ENCODE measurements at places on chromosomes 2 and 18. TPM values are rescaled to one million over a fixed set of nuclear protein-coding genes. Genes with fewer than 3 reads are reported as not detected.

Gene ALPG
- not detected for total RNA-seq

Gene SYT4
- not detected for total RNA-seq

DNA sequence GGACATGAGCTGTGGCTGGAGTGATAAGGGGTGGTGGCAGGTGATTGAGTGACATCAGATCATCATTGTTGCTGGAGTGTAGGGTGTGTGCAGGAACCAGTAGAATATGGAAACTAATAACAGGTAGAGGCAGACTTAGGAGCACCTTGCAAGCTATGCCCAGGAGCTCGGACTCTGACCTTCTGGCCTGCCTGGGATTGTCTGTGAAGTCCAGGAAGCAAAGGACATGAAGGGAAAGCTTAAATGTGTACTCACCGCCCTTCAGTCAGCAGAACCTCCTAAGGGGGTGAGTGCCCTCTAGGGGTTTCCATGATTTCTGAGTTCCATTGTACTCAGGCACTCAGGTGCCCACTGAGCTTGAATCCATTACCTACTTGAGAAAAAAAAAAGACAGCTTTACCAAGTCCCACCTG, 104.2 kb downstream of the CRIM1 start:
- DNase-seq, result no peak
- H3K4me1 ChIP-seq, result peaks cover 2% of the 10 kb centered on the region
- no peaks in the 10 kb centered on the region for H3K27me3 ChIP-seq

- H3K27ac ChIP-seq, result no peak overlapping the region
- H3K36me3 ChIP-seq, result no peaks in the 10 kb centered on the region
- no peaks in the 10 kb centered on the region for H3K4me1 ChIP-seq
- no peak for DNase-seq
- H3K27me3 ChIP-seq, result no peaks in the 10 kb centered on the region
Measured at GRCh38 chr18:75531851-75532459, 104.5 kb upstream of the SMIM21 start.

GRCh38 chr2:88843651-88844050, 152.2 kb downstream of the RPIA start:
- H3K27ac ChIP-seq, result no peak overlapping the region
- H3K36me3 ChIP-seq, result no peaks in the 10 kb centered on the region
- peaks cover 54% of the 10 kb centered on the region for H3K27me3 ChIP-seq
- no peak overlapping the region for H3K4me3 ChIP-seq
- no peaks in the 10 kb centered on the region for H3K4me1 ChIP-seq

DNA sequence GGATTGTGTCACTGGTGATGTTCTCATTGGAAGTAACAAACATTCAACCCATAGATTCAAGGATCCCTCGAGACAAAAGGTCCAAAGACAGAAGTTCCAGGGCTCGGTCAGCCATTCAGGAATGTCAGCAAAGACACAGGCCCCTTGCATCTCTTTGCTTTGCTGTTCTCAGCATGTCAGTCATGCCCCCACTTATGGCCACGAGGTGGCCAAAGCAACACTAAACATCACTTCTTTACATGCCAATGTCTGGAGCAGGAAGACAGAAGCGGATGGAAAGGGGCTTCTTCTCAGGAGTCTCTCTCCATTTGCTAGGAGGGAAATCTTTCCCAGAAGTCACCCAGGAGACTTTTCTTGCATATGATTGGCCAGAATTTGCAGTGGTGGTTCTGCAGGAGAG, 191.6 kb upstream of the SP5 start:
- no peaks in the 10 kb centered on the region for H3K36me3 ChIP-seq
- H3K27ac ChIP-seq, result no peak overlapping the region
- H3K4me1 ChIP-seq, result peaks cover 13% of the 10 kb centered on the region

DNA sequence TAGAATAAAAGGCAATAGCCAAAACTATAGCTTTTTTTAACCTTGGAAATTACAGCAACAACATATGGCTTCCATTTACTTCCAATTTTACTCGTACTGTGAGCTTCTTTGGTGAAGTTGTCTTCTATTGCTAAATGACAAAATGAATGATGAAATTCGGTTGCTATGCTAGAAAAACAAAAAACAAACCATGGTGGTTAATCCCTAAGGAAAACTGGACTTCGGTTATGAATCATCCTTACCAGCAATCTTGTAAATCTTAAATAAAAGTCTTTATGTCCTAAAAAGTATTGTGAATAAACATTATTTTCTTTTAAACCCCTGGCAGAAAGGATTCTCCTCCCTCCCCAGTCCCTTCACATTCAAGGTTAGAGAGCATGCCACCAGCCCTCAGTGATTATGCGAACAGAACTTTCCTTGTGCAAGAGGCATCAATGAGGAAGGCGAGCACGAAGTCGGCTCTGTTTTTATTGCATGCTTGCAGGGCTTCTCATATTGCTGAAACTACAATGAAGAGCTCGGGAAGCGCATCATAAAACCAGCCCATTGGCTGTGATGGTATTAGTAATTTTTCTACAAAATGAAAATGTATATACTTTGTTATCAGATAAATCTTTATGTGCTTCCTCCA, 62.9 kb downstream of the ZNF521 start:
- no peaks in the 10 kb centered on the region for H3K27me3 ChIP-seq
- no peak for DNase-seq
- H3K27ac ChIP-seq, result no peak overlapping the region
- H3K4me1 ChIP-seq, result no peaks in the 10 kb centered on the region
- no peaks in the 10 kb centered on the region for H3K36me3 ChIP-seq

GRCh38 chr2:74147727-74148456, at the start of gene BOLA3:
Gene BOLA3, minus strand, starts transcription at chr2:74147912. Its CDS starts 38 bp downstream, at chr2:74147874.
- H3K27ac ChIP-seq, result no peak within 1 kb of the TSS
- H3K4me1 ChIP-seq, result peaks cover 4% of the 10 kb centered on the region
- peak; percentile 92 for DNase-seq
- H3K4me3 ChIP-seq, result no peak within 1 kb of the TSS
- peaks cover 6% of the 10 kb centered on the region for H3K36me3 ChIP-seq

DNA sequence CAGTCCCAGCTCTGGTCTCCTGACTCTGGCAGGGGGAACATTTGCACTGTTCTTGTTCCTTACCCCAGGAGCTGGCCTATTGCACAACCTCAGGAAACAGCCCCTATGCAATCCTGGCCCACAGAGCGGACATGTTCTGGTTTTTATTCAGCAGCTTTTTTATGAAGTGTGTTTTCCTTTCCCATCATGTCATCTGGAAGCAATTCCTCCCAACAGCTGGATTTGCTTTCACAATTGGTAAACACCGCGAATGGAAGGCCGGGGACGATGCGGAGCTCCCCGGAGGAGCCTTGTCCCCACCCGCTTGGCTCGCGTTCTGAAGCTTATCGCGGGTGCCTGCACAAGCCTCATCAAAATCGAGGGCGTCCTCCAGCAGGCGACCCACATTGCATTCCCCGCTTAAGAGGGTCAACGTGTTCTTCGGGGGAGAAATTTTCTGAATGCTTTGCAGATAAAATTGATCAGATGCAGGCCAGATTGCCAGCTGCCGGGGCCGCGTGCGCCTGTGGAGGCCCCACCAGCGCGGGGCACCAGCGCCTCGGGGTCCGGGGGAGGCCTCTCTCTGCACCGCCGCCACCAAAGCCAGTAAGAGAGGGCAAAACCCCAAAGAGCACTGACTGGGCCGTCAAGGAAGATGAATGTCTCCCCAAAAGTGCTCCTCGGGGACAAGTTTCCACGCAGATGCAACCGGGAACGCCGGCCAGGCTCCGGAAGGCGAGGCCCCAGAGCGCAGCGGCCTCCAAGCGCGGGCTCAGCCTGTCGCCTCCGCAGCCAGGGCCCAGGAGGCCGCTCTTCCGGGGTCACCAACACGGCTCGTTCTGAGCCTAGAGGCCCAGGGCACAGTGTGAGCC, 60.3 kb upstream of the SP3 start:
- DNase-seq, result no peak
- H3K4me1 ChIP-seq, result peaks cover 4% of the 10 kb centered on the region
- H3K27ac ChIP-seq, result no peak overlapping the region
- H3K27me3 ChIP-seq, result peaks cover 6% of the 10 kb centered on the region

- no peak overlapping the region for H3K27ac ChIP-seq
- DNase-seq, result no peak
- no peak overlapping the region for H3K4me3 ChIP-seq
- H3K36me3 ChIP-seq, result peaks cover 3% of the 10 kb centered on the region
- peaks cover 19% of the 10 kb centered on the region for H3K4me1 ChIP-seq
Measured at GRCh38 chr2:172065111-172065510, 20.2 kb upstream of the DLX1 start.

GRCh38 chr2:74041182-74041581, 56.5 kb downstream of the TET3 start:
- no peaks in the 10 kb centered on the region for H3K36me3 ChIP-seq
- no peak overlapping the region for H3K27ac ChIP-seq

GRCh38 chr2:104371087-104371781, 482.7 kb upstream of the POU3F3 start:
- no peaks in the 10 kb centered on the region for H3K27me3 ChIP-seq
- no peaks in the 10 kb centered on the region for H3K4me1 ChIP-seq
- no peaks in the 10 kb centered on the region for H3K36me3 ChIP-seq
- no peak overlapping the region for H3K27ac ChIP-seq
